CD4-positive, alpha-beta T cell (primary cell): ENCODE measurements at places on chromosomes 12 and 14. TPM values are rescaled to one million over a fixed set of nuclear protein-coding genes. Genes with fewer than 3 reads are reported as not detected.

MUCL1 gene
- total RNA-seq, result not detected

DNA sequence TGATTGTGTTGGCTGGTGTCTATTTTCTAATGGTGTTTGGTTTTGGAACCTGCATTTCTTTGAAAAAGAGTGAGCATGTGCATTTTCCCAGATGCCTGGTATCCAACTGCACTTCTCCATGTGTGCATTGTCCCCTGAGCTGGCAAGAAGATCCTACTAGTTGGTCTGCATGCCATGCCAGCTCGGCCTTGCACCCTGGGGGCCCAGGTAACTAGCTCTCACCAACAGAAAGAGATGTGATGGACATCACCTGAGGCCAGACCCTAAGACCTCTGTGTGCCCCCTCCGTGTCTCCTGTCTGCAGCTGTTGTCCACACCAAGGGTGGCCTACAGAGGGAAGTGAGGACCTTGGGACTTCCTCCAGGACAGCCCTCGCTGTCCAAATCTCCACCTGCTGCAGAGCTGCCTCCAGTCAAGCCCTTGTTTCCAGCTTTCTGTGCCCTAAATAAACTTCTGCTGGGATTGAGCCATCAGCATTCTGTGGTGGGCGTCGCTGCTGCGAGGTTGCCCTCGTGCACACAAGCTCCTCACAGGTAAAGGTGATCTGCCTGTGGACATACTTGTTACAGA lies 30.1 kb upstream of the GPR132 start:
- no peak for DNase-seq

- no peak for DNase-seq
Observed at GRCh38 chr14:71388862-71389261, 481.6 kb downstream of the PCNX1 start.

DNA sequence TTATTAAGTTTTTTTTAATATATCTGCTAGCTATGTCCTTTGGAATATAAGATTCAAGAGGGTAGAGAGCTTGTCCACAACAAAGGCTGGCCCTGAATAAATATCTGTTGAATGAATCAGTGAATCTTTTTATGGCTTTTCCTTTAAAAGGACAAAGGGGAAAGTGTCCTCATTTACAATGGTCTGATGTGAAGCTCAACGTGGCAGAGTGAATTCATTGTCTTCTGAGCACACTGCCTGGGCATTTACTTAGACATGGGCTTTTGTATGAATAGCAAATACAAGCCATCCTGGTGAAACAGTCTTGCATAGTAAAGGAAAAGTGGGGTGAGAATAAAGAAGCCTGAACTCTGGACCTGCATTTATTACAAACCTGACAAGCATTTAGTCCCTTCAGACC lies 201.2 kb downstream of the NELL2 start:
- DNase-seq, result no peak

GRCh38 chr14:99450266-99450665 lies 30.4 kb downstream of the SETD3 start:
- no peak for DNase-seq

DNA sequence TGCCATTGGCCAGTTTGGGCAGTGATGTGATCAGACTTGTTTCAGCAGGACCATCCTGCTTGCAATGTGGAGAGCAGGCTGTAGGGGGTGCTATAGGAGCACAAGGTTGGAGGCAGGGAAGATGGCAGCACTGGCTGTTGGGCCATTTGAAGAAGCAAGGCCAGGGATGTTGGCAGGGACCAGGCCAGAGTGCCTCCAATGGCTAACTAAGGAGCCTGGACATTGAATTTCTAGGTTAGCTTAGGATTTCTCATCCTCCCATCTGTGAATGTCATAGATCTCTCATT lies 23.5 kb downstream of the FGF23 start:
- DNase-seq, result peak; percentile 31

DNA sequence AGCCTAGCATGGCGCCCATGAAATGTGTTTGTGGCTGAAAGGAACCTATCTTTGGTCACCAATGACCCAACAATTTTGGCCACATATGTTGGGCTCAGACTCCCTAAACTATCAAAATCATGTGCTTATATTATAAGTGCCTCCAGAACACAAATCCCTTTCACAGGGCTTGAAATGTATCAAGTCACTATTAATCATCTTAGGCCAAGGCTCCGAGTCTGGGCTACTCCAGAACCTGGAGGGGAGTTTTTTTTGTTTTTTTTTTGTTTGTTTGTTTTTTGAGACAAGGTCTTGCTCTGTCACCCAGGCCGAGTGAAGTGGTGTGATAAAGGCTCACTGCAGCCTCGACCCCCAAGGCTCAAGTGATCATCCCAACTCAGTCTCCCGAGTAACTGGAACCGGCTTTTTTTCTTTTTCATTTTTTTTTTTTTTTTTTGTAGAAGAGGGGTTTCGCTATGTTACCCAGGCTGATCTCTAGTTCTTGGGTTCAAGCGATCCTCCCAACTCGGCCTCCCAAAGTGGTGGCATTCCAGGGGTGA lies 989 bp upstream of the DRAM1 start:
- no peak for DNase-seq

HOXC12 gene
- total RNA-seq, result not detected

DNA sequence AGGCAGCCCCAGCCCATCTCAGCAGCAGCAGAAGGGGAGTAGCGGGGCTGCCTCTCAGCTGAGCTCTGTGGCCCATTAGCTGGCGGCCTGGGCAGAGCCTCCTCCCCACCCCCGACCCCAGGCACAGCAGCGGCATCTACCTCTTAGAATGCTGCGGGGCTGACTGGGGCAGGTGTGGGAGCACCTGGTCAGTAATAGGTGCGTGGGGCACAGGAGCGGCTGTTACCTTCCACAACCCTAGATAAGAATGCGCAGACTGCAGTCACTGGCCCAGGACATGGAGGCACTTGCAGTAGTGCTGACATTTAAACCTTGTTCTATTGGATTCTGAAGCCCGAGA lies 35.6 kb downstream of the SYNE3 start:
- no peak for DNase-seq
